ENCODE measurements at places on chromosomes 7 and 10.

DNA sequence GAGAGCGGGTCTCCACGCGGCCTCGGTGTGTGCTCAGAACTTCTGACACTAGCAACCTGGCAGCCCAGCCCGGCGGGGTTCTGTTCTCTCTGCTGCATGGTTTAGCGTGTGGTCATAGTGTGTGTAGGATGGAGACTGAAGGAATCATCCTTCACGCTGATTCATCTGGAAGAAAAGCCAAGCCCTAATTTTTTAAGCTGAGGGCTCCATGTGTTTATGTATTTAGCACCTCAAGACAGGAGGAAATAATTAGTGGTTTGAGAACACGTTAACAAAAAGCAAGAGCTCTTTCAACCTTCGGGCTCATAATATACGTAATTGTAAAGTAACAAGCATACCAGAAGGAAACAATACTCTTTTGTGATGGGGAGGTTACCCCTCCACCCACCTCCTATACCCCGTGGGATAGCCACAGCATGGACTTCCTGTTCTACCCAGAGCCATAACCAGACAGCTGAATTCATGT, 504.6 kb upstream of the MKI67 start:
- H3K4me1 ChIP-seq: peaks cover 5% of the 10 kb centered on the region
- H3K27me3 ChIP-seq: peaks cover 19% of the 10 kb centered on the region
- no peak for DNase-seq
- H3K36me3 ChIP-seq: no peaks in the 10 kb centered on the region
- H3K27ac ChIP-seq: no peak overlapping the region

DNA sequence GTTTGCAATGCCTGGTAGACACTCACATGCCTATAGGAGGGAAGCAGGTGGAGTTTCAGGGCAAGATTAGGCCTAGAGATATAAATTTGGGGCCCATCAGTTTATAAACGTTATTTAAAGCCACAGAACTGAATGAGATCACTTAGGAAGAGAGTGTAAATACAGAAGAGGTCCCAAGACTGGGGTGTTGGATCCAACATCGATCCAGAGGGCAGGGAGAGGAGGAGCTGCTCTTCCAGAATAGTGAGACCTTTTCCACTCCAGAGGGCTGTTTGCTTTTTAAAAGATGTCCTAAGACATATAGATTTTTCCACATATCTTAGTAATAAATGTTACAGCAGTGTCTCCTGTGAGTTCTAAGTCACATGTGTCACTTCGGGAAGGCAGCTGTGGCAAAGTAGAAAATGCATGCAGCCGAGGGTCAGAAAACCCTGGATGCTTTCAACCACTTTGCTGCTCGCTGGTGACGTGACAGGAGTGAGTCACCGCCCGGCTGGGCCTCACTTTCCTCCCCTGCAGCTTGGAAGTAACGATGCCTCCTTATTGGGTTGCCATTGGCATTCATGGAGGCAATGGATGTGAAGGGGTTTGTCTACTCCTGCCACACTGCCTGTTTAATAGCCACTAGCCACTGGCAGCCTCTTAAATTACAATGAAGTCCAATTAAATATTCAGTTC, 95.4 kb downstream of the TRIL start:
- DNase-seq: no peak
- peaks cover 24% of the 10 kb centered on the region for H3K27me3 ChIP-seq
- no peak overlapping the region for H3K4me3 ChIP-seq
- no peak overlapping the region for H3K27ac ChIP-seq

- peaks cover 4% of the 10 kb centered on the region for H3K36me3 ChIP-seq
- H3K27me3 ChIP-seq: no peaks in the 10 kb centered on the region
- H3K4me1 ChIP-seq: peaks cover 9% of the 10 kb centered on the region
- DNase-seq: no peak
- H3K4me3 ChIP-seq: no peak overlapping the region
- H3K27ac ChIP-seq: no peak overlapping the region
Measured at GRCh38 chr7:127766831-127767459, 115.0 kb downstream of the SND1 start.

- no peaks in the 10 kb centered on the region for H3K27me3 ChIP-seq
- H3K4me3 ChIP-seq: no peak overlapping the region
- no peaks in the 10 kb centered on the region for H3K4me1 ChIP-seq
- no peak for DNase-seq
Measured at GRCh38 chr7:141748396-141748795, 10.2 kb downstream of the SSBP1 start.

GRCh38 chr7:127943541-127944521, 87.4 kb downstream of the LRRC4 start:
- H3K4me3 ChIP-seq: no peak overlapping the region
- no peak for DNase-seq
- no peaks in the 10 kb centered on the region for H3K27me3 ChIP-seq

DNA sequence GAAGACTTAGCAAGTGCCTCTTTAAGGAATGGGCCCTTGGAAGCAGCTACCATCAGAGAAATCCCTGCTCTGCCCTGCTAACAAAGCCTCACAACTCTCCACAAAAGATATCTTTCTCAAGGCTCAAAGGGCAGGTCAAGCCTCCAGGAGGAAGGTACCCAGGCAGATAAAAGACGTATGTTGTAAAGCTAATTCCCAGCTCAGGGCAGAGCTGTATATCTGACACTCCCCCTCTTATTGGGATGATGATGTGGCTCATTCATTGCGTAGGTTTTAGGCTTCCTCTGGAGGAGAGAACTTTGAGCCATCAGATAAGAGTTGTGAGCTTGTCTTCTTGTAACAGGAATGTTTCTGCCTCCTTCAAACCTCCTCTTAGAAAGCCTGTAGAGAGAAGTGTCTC, 145.4 kb downstream of the CALN1 start:
- DNase-seq: no peak
- H3K36me3 ChIP-seq: peaks cover 2% of the 10 kb centered on the region
- peaks cover 6% of the 10 kb centered on the region for H3K27me3 ChIP-seq
- H3K4me3 ChIP-seq: no peak overlapping the region
